ENCODE measurements at places on chromosomes 11 and 22.

DNA sequence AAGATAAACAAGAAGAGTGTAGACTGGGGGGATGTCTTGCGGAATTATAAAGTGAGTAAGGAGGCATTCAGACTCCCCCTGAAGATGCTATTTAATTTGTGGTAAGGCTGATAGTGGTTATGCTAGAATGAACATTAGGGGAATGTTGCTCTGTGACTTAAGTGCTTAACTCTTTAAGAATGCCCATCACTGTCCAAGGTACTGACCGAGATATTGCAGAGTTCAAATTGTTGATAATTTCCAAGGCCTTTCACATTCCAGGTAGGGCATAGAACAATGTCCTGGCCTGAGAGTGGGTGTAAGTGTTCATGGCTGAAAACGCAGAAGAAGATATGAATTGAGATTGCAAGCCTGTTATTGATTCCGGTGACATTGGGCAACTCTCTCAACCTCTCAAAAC lies 90.3 kb upstream of the SEZ6L start:
- no peak for DNase-seq

- no peak for DNase-seq
Observed at GRCh38 chr11:66918741-66919140, 39.4 kb downstream of the PC start.

DNA sequence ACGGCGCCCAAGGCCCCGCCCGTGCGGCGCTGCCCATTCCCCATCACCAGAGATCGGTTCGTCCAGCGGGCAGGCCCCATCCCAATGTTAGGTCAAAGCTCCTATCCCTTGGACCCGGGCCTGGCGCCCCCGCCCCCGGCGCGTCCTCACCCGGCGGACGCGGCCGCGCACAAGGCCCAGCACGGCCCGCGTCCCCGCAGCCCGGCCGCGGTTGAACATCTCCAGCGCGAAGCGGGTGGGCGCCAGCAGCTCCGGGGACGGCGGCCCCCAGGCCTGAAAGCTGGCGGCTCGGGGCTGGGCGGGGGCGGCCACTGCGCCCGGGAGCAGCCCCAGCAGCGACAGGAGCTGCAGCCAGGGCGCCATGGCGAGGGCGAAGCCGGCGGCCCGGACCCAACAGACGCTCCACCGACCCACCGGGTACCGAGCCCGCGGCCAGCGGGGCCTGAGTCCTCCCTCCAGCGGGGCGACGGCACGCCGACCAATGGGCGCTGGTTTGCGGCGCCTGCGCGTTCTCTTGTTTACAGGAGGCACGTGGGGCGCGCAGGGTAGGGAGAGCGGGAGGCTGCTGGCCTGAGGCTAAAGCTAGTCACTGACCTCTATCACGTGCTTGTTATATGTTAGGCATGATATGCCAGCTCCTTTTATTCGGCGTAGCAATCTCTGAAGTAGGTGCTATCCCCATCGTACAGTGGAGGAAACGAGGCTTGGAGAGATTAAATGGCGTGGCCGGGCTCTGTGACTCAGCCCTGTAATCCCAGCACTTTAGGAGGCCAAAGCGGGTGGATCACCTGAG lies at the start of gene CTSF:
Gene CTSF, minus strand, starts transcription at position 483 of the 793 bp plus-strand sequence. Its CDS starts 120 bp downstream, at position 363.
- peak; percentile 75 for DNase-seq

GRCh38 chr22:38570779-38571364 lies 889 bp upstream of the DMC1 start:
- DNase-seq, result peak; percentile 36

DNA sequence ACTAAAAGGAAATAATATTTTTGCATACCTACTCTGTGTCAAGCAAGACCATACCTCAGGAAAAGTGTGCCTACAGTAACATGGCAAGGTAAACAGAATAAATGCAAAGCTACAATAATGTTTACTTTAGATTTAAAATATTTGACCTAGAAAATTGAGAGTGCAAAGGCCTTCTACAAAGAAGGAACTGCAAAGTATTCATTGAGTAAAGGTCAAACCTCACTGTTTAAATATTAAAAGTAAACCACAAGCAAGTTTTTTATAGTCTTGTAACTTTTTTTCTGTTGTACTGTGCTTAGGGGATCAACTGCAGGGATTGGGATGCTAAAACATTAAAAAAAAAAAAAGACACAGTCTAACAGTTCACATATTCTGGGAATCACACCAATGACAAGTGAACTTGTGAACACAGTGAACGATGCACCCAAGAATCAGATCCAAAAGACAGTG lies 48.8 kb downstream of the CWF19L2 start:
- no peak for DNase-seq

- DNase-seq, result no peak
Observed at GRCh38 chr11:60242740-60243239, at the start of gene MS4A4E. Gene MS4A4E (minus strand): TSS chr11:60243137. CDS start chr11:60230055, 13,082 bp downstream.

- DNase-seq, result no peak
Observed at GRCh38 chr11:31303644-31304180, 65.8 kb downstream of the DCDC1 start.

GRCh38 chr22:17007257-17007656 lies 765 bp downstream of the GAB4 start:
- no peak for DNase-seq

DNA sequence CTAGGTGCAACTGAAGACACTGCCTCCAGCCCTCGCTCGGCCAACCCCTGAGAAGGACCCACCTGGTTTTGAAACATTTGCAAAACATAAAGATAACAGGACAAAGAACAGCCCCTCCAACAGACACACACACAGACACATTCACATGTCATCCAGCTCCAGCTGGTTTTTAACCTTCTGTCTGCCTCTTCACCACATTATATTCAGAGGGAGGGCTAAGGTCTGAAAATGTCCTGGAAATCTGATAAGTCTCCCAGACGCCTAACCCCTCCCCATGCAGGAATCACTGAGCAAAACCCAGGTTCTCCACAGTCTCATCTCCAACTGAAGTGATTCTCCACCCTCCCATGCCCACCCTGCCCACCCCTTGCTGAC lies 29.4 kb downstream of the PACSIN2 start:
- no peak for DNase-seq

DNA sequence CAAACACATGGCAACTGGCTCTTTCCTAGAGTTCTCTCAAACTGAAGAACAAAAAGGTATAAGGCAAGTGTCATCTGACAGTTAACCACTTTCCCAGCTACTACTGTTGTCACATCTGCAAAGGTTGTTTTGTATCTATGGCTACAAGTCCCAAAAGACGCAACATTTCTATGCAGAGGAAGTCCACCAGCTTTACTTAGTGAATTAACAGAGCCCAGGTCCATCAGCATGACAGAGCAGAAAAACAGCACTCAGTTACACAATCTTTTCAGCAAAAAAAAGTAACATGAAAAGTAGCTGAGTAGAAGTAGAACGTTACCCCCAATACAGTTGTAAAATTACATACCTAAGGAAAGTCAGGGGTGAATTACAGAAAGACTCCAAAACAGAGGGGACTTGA lies 12.1 kb downstream of the CPSF7 start:
- no peak for DNase-seq

- DNase-seq, result no peak
Observed at GRCh38 chr22:43846966-43847365, 15.3 kb downstream of the SULT4A1 start.

GRCh38 chr11:131354251-131354701 lies 16.1 kb upstream of the NTM start:
- peak; percentile 19 for DNase-seq

DNA sequence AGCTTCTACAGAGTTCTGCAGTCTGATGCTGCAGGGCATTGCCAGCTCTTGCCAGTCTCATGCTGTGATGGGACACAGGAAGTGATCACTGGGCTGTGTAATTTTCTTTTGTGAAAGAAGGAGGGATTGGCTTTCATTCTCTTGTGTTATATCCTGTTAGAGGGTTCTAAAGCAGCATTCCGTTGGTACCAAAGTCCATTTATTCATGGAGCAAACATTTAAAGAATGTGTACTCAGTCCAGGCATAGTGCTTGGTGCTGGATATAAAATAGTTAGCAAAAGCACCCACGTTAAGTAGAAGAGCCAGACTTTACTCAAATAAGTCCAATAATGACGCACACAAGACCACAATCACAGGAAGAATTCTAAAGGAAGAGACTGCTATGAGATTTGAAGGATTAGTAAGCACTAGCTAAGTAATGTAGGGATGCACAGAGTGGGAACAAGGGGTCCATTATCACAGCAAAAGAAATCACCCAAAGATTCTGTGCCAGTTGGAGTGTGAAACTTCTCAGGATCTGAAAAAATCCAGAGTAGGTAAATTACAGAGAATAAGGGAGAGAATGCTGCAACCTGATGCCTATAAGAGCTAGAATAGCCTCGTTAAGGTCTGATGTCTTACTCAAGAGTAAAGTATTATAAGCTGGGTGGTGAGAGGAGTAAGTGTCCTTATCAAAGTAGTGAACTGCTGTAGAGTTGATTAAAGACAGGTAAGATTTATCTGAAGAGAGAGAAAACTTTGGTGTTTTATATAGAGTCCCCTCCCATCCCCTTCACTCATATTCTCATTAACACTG lies 728.3 kb downstream of the METTL15 start:
- peak; percentile 90 for DNase-seq

DNA sequence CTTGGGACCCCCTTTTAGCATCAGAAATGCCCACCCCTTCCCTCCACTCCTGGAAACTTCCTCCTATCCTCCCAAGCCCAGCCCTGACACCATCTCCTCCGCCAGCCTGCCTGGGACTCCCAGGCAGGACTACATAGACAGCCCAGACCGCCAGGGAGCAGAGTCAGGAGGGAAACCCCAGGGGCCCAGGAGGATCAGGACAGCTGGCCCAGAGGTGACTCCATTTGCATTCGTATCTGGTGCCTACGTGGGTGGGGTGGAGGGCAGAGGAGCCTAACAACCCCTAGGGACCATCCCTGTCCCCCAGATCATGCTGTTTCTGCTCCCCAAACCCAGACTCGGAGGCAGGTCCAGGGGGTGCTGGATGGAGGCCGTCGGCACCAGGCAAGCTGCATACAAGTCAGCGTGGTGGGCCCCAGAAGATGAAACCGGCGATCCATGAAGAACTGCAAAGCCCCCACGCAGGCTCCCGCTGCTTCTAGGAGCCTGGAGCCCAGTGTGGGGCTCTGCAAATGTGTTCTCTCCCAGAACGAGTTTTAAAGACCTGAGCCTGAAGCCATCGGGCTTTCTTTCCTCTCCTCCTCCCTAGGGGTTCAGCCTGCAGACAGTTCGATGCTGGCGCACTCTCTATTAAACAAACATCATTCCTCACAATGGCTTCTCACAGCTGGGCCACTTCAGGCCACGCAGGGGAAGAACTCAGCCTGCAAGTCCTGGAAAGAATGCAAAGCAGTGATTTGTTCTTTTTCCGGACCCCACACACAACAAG lies 1506.8 kb downstream of the BRD1 start:
- DNase-seq, result no peak

- no peak for DNase-seq
Observed at GRCh38 chr11:11309906-11310305, 43.1 kb downstream of the CSNK2A3 start.

DNA sequence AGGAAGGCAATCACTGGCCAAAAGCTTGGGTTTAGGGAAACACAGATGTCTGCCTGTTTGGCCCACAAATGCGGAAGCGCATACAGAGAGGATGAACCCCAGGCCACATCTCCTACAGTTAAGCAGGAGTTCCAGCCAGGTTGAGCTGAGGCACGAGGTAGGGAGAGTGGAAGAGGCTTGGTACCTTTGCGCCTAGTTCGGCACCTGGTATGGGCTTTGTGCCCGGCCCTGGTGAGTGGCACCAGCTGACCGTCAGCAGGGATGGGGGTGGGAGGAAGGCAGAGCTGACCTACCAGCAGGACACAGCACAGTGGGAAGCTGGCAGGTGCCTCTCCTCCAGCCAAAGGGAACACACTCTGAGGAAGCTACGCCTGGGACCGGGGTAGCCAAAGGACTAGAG lies 57.6 kb downstream of the KCNC1 start:
- DNase-seq, result no peak

DNA sequence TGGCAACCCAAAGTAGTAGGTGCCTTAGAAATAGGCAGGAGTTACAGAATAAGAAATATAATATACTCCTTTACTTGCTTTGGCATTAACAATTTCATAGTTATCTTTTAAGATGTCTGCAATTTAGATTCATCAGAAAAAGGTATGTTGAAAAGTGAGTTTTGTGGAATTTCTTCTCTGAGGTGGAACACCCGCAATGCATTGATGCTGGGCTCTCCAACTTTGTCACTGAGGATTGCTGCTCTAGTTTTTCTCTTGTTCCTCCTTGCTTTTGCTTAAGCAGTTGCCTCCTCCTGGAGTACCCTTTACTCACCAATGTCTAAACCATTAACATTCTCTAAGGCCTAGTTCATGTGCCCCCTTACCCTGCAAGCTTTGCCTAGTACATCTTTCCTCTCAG lies 14.1 kb upstream of the ME3 start:
- no peak for DNase-seq

DNA sequence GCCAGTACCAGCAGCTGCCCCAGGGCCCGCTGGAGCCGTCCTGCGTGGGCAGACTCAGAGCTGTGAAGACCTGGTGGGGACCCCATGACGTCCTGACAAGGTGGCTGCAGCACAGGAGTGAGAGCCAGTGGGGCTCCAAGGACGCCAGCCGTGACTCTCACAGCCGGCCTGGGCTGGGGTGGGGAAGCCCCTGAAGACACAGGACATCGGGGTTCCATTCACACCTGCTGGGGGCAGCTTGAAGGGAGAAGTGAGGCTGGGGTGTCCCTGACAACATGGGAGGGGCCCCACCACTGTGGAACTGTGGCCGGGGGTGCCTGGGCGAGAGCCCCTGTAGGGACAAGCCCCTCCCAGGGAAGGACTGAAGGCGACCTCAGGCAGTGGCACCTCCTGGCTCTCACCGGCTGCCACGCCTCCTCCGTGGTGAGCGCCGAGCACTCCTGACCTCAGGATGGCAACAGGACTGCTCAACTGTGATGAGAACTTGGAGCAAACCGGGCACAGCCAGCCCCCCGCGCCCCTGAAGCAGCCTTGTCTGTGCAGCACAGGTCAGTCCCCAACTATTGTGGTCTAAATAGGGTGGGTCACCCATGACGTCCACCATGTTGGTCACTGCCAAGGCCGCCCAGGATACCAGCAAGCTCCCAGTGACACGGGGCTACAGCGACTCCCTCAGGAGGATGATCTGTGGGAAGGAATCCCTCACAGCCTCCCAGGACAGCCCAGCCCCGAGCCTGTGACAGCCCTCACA lies 22.7 kb upstream of the IL17REL start:
- no peak for DNase-seq

- DNase-seq, result no peak
Observed at GRCh38 chr11:126495281-126496220, 140.1 kb downstream of the ST3GAL4 start.

DNA sequence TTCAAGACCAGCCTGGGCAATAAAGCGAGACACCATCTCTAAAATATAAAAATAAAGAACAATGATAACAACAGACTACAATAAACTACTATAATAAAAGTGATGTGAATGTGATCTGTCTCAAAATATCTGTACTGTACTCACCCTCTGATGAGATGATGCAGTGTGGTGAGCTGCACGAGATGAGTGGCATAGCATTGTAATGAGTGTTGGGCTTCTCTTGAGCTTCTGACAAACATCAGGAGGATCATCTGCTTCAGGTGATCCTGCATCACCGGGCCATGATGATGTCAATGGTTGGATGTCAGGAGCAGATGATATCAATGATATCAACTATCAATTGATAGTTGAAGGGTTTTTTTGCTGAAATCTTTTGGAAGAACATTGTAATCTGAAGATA lies 52.4 kb upstream of the INCENP start:
- DNase-seq, result no peak

GRCh38 chr22:43377896-43378704 lies 33.7 kb upstream of the MPPED1 start:
- DNase-seq, result no peak

- no peak for DNase-seq
Observed at GRCh38 chr11:111535281-111535680, 5.2 kb upstream of the LAYN start.

All from MG63 (cell line).